ENCODE measurements at places on chromosomes 3 and 15. TPM values are rescaled to one million over a fixed set of nuclear protein-coding genes. Genes with fewer than 3 reads are reported as not detected.

The EXOSC7 gene
- 50.7 TPM for total RNA-seq

The PRR23C gene
- not detected for total RNA-seq

The KNL1 gene
- total RNA-seq: 35.3 TPM

The DZIP1L gene
- 28.1 TPM for total RNA-seq

The IL5RA gene
- total RNA-seq: not detected

The GOLGA8J gene
- total RNA-seq: 0.54 TPM

The COL6A5 gene
- not detected for total RNA-seq

The MED12L gene
- 12.8 TPM for total RNA-seq

The CASR gene
- total RNA-seq: not detected

The FOXB1 gene
- 5.9 TPM for total RNA-seq

The SCAMP5 gene
- total RNA-seq: 38.8 TPM

The TNFAIP8L3 gene
- not detected for total RNA-seq

The A4GNT gene
- total RNA-seq: not detected

The PLXNB1 gene
- total RNA-seq: 161 TPM

The SNX1 gene
- total RNA-seq: 131 TPM

The PCOLCE2 gene
- total RNA-seq: 6.3 TPM

The POLQ gene
- 16.9 TPM for total RNA-seq

The AP3B2 gene
- total RNA-seq: 17.4 TPM

The INKA1 gene
- total RNA-seq: 17.3 TPM

The COL8A1 gene
- total RNA-seq: 0.14 TPM

The P2RY13 gene
- total RNA-seq: not detected

The CNTN3 gene
- 0.50 TPM for total RNA-seq

The PROS1 gene
- 12.0 TPM for total RNA-seq

The LRRN1 gene
- total RNA-seq: 77.6 TPM

The SLC6A1 gene
- 0.45 TPM for total RNA-seq

The CPN2 gene
- total RNA-seq: not detected

The MITF gene
- 2.7 TPM for total RNA-seq

The SNTN gene
- not detected for total RNA-seq

The DUOX1 gene
- total RNA-seq: not detected

The ZNF80 gene
- not detected for total RNA-seq

The TRPC1 gene
- total RNA-seq: 13.3 TPM

The DPPA2 gene
- total RNA-seq: 1.1 TPM

The SLC12A1 gene
- 0.20 TPM for total RNA-seq

The CCDC71 gene
- total RNA-seq: 26.0 TPM

The MAP1A gene
- total RNA-seq: 24.3 TPM

The GALNT15 gene
- not detected for total RNA-seq

The CELF6 gene
- total RNA-seq: 1.1 TPM

The VPS18 gene
- total RNA-seq: 26.9 TPM

The LRRC3B gene
- 0.16 TPM for total RNA-seq

The GHSR gene
- total RNA-seq: not detected

The GRK7 gene
- not detected for total RNA-seq

The TM4SF4 gene
- total RNA-seq: not detected

The WDR93 gene
- not detected for total RNA-seq

The CCDC39 gene
- total RNA-seq: not detected

The IL16 gene
- 0.05 TPM for total RNA-seq

The ATP8B4 gene
- total RNA-seq: 0.18 TPM

The BNIP2 gene
- total RNA-seq: 37.5 TPM

The ZDHHC19 gene
- not detected for total RNA-seq

The CCDC33 gene
- 15.1 TPM for total RNA-seq

The ZNF860 gene
- total RNA-seq: 0.27 TPM

The GATM gene
- total RNA-seq: 10.7 TPM

The NDUFB4 gene
- total RNA-seq: 117 TPM

The FEZF2 gene
- total RNA-seq: 0.28 TPM

The APOD gene
- total RNA-seq: 1.1 TPM

The LRRC57 gene
- total RNA-seq: 42.9 TPM

The TNFSF10 gene
- not detected for total RNA-seq

The RNF111 gene
- 37.4 TPM for total RNA-seq
